ENCODE measurements at places on chromosomes 7 and 10.

DNA sequence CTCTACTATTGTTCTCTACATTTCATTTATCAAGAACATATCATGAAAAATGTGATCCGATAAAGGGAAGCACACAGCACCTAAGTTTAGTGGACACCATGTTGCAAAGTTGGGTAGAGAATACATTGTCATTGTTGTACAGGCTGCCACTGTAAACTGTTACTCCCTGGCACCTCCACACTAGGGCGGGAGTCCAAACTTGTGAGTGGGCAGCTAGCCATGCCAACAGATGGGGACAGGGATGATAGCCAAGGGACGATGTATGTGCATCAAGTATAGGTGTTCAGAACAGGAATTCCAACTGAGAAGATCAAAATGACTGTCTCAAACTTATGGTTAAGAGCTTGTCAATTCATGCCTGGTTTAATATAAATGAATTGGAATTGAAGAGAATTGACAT lies 31.1 kb upstream of the COMMD3 start:
- DNase-seq: no peak

DNA sequence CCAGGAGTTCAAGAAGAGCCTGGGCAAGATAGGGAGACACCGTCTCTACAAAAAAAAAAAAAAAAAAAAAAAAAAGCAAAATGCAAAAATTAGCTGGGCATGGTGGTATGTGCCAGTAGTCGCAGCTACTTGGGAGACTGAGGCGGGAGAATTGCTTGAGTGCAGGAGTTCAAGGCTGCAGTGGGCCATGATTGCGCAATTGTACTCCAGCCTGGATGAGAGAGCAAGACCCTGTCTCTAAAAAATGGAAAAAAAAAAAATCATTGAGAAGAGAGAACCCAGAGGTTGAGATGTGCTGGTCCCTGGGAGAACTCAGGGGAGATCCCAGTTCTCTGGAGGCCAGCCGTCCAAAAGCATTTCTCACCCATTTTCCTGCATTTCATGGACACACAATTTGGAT lies 95.2 kb downstream of the GALNT17 start:
- no peak for DNase-seq

- DNase-seq: no peak
These were observed 45.0 kb downstream of the DNMBP start for GRCh38 chr10:99964791-99965190.

DNA sequence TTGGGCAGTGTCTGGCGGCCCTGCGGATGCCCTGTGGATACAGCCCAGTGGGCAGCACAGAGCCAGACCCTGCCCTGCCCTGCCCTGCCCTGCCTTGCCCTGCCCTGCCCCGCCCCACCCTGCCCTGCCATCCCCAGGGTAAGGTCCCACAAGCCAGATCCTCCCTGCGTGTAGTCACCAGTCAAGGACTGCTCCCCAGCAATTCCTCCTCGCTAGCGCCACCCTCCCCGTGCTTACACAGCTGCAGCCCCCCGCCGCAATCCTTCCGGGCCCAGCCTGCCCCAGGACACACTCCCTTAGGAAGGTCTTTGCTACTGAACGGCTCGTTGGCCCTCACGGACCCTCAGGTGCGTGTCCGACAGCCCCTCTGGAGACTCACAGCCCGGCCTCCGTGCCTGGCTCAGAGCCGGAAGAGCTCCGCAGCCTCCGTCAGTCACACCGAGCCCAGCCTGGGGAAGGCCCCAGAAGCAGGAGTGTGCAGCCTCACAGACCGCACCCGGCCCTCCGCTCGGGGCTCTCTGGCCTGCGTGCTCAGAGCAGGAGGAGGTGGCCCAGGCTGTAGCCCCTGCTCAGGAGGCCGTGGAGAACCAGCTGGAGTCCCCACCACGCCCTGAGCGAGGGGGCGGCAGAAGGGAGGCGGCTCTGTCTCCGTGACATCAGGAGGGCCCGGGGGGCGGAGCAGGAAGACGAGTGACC lies 68.3 kb downstream of the PWWP2B start:
- DNase-seq: no peak

- DNase-seq: no peak
These were observed 816 bp upstream of the LRRC4 start for GRCh38 chr7:128031901-128032604.

DNA sequence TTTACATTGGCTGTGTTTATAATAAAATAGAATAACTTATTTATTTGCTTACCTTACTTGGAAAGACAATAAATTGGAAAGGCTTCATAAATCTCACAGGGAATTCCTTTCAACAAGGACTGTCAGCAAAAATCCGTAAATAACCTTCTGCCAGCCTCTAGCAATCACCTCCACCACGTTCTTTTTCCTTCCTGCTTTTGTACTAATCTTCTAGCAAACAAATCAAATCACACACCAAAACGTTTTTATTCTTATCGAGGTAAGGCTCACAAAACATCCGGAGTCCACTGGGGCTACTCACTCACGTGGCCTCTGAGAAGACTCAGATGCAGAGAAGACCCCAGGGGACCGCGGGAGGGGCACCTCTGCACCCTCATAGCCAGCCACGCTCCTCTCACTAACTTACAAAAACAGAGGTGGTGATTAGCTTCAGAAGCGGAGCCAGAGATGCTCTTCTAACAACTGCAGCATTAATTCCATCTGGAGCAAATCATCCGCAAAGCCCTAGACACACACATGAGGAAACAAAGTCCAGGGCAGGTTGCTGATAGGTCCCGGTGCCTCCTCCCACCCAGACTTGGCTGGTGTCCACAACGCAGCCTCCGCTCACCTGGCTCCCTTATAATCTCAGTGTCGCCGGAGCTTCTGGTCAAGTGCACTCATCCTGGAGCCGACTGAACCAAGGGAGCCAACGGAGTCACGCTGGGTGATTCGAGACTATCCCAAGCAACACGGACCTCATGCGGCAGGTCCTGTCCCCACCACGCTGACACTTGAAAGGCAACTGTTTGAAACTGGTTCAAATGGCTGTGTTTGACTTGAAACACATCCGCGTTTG lies 22.5 kb downstream of the CTBP2 start:
- no peak for DNase-seq

DNA sequence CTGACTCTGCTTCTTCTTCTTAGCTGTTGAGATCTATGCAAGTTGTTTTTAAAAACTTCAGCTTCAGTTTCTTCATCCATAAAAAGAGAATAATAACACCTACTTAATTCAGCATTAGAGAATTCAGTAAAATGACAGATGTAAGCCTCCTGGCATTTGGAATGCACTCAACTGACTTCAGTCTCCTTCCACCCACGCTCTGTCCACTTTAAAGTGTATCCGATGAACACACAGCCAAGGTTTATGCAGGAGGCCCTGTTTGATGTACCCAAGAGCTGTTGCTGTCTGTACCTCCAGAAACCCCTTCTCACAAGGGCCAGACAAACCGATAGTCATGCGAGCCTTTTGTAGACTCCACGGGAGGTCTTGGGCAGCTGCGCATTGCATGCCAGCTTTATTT lies 27.1 kb upstream of the SLC35B4 start:
- no peak for DNase-seq

- no peak for DNase-seq
These were observed 190.0 kb upstream of the KLF6 start for GRCh38 chr10:3975016-3975415.

- DNase-seq: no peak
These were observed 12.2 kb downstream of the TLX1 start for GRCh38 chr10:101143345-101143630.

DNA sequence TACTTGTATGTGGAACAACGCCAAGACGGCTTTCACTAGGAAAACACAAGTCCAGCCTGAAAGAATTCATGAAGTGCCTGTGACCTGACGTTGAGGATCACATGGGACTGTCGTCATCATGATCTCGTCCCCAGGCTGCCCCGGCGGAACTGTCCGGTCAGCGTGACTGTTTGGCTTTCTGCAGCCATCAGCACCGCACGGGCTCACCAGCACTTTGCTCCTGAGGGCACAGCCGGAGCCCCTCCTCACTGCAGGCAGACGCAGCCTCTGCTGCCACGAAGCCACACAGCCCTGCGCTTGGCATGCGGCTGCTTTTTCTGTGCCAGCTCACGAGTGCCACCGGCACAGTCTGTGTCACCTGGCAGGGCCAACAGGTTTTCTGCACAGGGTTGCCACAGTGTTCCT lies 9.4 kb upstream of the GET4 start:
- no peak for DNase-seq

DNA sequence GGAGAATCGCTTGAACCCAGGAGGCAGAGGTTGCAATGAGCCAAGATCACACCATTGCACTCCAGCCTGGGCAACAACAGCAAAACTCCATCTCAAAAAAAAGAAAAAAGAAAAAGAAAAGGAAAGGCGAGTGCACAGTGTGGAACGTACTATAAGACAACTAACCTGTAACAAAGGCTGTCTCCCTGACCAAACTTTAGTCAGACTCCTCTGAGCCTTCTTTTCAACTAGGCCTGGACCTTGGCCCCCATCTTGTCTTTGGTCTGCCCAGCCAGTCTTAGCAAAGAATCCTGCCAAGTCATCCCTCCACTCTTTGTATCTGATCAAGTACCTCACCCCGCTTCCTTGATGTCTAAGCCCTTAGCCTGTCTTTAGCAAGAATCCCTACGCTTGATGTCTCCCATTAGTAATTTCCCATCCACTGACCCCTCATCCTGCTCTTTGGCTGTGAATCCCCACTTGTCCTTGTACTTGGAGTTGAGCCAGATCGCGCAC lies 68.9 kb upstream of the KDM7A start:
- DNase-seq: no peak

GRCh38 chr10:1297566-1298301 lies 241.5 kb downstream of the WDR37 start:
- DNase-seq: no peak

GRCh38 chr10:78560341-78560688 lies 508.5 kb upstream of the ZMIZ1 start:
- no peak for DNase-seq

DNA sequence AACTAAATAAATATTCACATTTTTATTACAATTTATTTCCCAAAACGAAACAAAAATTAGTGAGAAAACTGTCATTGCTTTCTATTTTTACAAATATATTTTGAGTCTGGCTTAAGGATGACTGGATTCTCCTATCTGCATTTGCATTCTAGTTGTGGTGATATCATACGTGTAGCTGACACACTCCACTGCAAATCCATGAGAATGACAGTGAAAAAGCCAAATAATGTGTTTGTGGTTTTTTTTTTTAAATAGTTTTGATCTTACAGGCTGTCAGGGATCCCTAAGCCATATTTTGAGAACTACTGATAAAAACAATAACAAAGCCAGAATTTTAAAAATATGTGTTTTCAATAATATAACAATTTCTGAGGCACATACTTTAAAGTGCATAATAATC lies 5.8 kb upstream of the STAMBPL1 start:
- DNase-seq: no peak

DNA sequence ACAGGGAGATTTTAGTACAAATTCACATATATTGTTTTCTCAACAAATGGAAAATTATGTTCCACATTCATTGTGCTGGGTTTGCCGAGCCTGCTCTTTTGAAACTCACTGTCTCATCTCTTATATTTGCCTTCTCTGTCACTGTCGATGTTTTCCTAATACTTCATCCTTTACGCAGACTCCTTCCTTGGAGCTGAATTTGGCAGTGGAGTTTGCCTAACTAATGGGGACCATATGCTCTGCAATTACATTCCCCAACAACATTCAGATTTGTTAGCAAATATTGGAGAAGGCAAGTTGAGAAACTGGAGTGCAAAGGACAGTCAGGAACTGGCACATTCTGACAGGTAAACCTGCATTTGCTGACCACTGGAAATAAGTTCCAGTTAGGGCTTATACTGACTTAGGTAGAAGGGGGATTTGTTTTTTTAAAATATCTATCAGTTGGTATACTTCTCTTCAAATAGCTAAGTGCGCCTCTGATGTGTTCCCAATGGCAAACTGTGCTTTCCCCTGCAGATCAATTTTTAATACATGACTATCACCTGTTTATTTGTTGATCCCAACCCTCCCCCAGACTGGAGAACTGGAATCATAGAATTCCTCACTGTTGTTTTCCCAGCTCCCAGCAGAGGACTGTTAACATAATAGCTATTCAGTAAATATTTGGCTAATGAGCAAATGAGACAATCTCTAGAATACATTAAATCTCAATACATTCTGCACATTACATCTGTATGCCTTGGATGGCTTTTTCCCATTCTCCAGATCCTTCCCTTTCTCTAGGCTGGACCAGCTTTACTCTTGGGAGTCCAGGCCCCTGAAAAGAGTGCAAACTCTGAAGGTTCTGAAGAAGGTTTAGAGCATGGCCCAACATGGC lies 769.3 kb downstream of the KCNMA1 start:
- no peak for DNase-seq

- no peak for DNase-seq
These were observed 98.7 kb downstream of the AUTS2 start for GRCh38 chr7:69696686-69697685.

DNA sequence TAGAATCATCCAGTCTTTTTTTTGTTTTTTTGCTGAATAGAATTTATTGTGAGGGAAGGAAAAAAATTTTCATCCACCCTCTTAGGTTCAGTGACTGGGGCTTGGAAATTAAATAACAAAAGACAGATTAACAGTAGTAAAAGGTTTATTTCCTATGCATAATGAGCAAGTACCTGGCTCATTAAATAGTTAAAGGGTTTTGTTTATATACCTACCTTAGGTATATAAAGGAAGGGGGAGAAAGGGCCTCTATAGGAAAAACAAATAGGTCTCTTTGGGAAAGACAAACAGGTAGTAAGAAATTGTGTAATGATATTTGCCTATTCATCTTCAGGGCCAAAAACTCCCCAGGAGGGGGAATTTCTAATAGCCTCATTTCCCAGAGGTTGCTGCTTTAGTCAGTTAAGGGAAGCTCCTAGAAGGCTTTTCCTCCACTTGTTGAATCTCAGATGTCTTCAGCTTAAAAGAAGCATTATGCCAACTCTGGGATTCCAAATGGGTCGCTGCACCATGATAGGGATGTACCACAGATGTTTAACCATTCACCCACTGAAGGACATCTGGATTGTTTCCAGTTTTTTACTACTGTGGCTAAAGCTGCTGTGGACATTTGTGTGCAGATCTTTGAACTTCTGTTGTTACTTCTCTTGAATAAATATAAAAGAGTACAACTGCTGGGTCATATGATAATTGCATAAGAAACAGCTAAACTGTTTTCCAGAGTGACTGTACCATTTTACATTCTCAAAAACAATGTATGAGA lies 11.3 kb downstream of the ACADSB start:
- DNase-seq: no peak

DNA sequence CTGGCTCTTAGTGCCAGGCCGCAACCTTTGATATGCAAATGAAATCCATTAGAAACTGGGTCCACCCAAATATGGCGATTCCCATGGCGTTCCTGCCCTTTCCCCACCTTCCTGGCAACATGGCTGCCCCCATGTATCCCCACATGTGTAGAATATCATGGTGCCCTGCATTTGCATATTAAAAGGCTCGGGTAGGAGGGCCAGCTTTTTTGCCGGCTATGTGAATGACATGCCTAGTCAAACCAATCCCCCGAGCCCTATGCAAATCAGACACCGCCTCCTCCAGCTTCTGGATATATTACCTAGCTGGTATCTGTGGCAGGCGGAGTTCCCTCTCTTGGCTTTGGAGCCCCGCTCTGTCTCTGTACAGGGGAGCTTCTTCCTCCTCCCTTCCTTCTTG lies 18.3 kb downstream of the MMS19 start:
- no peak for DNase-seq

DNA sequence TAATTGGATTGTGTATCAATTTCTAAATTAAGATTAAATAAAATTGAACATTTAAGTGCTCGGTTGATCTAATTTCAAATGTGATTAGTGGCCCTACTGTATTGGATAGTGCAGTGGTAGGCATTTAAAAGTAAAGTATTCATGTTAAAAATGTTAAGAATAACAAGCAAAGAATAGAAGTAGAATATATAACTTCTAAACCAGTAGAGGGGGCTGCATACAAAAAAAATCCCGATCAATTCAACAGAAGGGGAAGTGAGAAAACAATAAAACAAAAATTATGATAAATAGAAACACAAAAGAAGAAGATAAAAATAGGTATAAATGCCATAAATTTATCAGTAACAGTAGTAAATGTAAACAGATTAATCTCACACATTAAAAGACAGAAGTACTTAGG lies 24.9 kb upstream of the WDFY4 start:
- DNase-seq: no peak
